ENCODE measurements at places on chromosomes 12 and 14.

GRCh38 chr12:132345561-132346200, 16.3 kb upstream of the GALNT9 start:
- DNase-seq = no peak

DNA sequence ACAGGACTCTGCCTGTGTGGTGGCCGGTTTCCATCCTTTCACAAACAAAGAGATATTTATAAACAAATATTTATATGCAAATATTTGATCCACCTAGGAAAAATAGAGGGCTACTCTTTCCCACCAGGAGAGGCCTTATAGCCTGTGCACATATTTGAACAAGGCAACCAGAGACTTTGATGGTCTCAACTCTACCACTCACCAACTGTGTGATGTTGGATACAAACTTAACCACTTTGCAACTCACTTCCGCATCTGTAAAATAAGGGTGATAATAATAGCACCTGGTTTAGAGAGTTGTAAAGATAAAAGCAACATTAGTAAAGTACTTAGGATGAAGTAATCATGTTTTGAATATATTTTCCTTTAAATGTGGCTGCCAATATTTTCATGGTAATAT, 1.5 kb upstream of the CLEC12A start:
- DNase-seq = no peak

DNA sequence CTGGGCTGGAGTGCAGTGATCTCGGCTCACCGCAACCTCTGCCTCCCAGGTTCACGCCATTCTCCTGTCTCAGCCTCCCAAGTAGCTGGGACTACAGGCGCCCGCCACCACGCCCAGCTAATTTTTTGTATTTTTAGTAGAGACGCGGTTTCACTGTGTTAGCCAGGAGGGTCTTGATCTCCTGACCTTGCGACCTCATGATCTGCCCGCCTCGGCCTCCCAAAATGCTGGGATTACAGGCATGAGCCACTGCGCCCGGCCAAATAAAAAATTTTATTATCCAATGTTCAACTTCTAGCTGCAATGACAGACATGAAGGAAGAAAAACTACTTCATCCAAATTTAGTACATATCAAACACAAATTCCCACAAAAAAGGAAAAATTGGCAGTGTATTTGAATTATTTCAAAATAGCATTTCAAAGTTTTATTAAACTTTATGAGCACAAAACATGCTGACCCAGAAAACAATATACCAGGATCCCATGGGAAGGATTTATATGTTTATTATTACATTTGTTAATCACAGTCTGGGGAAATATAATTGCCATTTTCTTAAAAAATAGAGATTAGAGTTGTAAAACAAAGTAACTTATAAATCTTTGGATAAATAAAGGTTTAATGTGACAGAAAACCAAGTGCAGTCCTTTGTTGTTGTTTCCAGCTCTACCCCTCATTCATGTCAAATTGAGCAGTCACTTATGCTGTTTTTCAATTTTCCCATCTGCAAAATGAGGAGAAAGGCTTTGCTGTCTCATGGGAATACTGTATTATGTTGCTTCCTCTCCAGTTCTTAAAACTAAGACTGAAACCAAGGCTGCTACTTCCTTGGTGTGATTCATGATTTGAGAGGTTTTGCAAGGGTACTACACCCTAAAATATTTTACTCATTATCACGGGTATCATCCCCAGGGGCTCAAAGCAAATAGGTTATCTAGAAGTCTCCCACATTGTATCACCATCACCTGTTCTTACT, 155.2 kb upstream of the AVPR1A start:
- DNase-seq = no peak

DNA sequence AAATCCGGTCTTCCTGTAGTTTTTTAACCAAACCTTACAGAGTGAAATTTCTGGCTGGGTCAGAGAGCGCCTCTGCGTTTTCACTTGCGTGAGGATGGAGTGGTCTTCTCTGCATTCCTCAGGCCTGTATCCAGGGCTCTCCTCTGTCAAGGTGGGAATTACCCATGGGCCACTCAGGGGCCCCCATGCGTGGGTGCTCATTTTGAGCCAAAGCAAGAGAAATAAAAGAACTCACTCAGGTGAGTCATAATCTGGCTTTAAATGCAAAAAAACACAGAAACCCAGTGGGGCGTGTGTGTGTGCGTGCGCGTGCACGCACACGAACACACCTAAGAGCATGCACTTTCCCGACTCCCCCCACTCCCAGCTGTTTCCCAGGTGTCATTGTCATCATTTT, 104.0 kb upstream of the PWP1 start:
- no peak for DNase-seq

GRCh38 chr12:2396448-2396871, 343.7 kb downstream of the CACNA1C start:
- DNase-seq = no peak

Measured in activated CD4-positive, alpha-beta T cell treated with anti-CD3 and anti-CD28 coated beads, Interleukin-2, amount 50 U/mL, for 16 hours (primary cell).